ENCODE measurements at places on chromosomes 11 and 22.

DNA sequence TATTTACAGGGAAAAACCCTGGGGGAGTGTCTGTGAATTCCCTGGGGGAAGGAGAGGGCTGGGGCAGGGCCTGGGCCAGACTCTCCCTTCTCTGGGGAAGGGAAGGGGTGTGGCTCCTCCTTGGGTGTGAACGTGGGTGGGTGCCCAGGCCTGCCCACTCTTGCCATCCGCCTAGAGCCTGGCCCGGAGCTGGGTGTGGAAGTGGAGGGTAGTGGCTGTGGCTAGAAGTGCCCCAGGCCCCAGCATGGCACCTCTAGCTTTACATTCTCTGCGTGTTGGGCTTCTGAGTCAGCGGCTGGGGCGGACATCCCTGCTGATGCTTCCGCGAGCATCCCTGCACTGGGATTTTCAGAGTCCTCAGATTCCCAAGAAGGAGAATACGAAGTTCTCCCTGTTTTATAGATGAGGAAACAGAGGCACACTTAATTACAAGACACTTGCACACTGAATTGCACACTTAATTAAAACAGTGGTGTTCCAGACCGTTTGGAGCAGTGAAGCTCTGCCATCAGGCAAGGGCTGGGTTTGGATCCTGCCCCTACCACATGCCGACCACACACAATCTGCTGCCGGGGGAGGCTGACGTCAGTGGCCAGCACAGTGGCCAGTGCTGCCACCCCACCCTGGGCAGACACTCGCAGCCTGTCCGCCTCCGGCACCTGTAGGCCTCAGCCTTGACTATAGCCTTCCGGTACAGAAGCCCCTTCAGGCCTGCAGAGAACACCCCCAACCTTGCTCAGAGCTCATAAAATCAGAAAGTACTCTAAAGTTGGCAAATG, 7.6 kb downstream of the BAD start:
- no peak for DNase-seq

DNA sequence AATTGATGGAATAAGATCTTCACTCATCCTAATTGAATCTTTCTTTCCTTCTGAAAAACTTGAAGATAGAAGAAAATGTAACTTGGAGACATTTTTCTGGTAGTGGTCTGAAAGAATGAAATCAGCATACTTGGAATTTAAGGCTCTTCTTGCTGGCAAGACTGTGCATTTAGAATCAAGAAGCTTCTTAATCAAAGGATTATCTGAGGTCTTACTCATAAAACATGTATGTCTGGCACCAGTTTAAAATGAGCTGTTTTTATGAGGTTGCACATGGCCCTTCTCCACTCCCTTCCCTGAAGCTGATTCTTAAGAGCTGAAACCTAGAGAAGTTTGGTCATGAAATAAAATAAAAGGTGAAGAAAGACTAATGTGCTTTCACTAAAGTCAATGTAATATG, 77.3 kb downstream of the ARHGEF12 start:
- DNase-seq = no peak

- DNase-seq = no peak
These were observed 443.1 kb downstream of the SOX6 start for GRCh38 chr11:15913261-15913660.

- no peak for DNase-seq
These were observed 24.4 kb upstream of the SNX19 start for GRCh38 chr11:130940706-130941105.

DNA sequence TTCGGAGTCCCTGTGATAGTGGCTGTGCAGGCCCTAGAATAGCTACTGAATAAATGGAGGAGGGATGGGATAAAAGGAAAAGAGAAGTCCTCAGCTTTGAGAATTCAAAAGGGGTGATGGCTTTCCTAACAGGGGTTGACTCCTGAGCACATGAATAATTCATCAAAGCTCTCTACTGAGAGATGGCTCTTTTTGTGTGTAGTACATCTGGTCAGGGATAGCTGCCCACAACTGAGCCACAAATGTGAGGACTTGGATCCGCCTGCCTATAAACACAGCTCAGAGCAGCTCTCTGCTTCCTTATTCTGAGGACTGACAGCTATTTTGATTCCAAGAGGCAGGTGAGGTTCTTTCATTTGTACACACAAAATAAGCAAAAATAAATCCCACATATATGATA, 82.3 kb downstream of the USP35 start:
- DNase-seq = no peak

DNA sequence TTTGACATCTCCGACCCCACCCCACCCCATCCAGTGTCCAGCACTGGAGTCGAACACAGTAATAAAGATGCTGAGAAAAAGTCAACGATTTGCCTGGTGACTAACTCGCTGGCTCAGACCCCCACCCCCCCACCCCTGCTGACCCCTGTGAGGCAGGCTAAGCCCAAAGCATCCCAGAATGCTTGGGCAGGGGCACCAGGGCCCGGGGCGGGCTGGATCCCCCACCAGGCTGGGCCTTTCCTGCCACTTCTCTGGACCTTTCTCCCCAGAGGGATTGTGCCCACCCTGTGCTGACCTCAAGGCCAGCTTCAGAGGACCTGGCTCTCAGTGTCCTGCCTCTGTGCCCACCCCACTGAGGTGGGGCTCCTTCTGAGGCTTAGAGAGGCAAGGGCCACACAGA, 1.8 kb downstream of the C11orf86 start:
- DNase-seq = no peak

GRCh38 chr11:79221444-79222130, 219.2 kb downstream of the TENM4 start:
- no peak for DNase-seq

DNA sequence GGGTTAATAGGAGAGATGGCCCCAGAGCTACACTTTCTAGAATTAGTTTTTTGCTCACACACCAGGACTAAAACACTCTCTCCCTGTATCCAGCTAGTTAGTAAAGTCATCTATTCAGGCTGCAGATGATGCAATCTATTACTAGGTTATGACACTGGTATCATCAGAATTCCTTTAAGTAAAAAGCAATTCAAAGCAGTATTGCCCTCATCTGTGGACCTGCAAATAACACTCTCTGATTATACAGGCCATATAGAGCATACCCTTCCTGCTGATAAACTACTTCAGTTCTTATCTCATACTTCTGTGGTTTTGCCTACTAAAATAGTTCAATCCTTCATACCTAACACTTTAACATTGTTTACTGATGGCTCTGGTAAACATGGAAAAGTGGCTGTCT, 13.5 kb upstream of the MTMR2 start:
- no peak for DNase-seq

DNA sequence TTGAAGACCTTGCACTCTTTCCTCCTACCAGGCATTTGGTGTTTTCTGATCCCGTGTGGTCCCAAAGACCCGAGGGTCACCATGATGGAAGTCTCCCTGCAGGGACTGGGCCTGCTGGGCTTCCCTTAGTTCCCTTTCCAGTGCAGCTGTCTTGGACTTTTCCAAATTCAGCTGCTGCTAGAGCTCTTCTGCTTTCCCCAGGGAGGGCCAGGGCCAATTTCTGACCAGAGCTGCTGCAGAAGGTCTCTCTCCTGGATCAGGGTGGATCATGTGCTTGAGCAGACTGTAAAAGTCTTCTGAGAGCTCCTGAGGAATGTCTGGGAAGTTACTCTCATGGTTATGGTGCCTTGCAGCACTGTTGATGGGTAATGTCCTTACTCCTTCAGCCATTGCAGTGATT, 23.2 kb downstream of the LDLRAD3 start:
- DNase-seq = no peak

DNA sequence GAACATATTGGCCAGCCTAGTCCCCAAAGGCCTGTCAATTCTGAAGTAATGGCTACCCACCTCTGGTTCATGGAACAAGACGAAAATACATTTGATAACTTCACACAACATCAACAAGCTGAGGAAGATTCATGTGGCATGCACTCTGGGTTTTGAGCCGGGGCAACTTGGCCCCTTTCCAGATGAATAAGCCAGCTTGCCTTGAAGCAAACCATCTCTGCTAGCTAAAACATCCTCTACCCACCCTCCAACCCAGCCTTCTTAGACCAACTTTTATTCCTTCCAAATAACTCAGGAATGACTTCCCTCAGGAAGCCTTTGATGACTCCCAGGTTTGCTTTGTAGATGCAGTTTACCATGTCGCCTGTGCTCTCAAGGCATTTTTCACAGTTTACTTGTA, 94.4 kb downstream of the SLC1A2 start:
- DNase-seq = no peak

GRCh38 chr11:108901359-108901758, 236.5 kb downstream of the DDX10 start:
- DNase-seq = no peak

DNA sequence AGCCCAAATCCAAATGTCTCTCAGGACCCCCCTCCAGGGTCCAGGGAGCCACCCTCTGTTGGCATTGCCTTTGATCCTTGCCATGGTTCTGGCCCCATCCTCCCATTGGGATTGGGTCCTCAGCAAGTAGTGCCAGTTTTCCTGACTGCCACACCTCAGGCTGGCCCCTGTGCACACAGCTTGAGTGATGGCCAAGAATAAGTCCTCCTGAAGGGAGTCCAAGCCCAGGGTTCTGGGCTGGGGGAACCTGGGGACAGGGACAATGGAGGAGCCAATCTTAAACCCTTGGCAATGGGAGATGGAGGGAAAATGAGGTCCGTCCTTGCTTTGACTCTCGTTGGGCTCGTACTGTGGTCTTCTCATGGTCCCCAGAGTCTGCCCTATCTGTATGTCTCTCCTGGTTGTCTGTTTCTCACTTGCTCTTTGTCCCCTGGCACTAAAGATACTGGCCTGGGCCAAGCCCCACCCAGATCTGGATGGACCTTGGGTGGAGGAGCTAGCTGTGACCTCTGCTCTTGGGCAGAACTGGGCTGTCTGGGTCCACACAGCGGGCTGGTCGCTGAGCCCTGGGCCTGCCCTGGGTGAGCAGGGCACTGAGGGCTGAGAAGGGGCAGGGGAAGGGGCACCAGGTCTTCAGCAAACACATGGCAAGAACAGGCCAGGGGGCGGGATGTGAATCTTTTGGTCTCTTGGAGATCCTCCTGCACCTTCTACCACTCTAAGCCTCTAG, 2.9 kb downstream of the SOX10 start:
- no peak for DNase-seq

DNA sequence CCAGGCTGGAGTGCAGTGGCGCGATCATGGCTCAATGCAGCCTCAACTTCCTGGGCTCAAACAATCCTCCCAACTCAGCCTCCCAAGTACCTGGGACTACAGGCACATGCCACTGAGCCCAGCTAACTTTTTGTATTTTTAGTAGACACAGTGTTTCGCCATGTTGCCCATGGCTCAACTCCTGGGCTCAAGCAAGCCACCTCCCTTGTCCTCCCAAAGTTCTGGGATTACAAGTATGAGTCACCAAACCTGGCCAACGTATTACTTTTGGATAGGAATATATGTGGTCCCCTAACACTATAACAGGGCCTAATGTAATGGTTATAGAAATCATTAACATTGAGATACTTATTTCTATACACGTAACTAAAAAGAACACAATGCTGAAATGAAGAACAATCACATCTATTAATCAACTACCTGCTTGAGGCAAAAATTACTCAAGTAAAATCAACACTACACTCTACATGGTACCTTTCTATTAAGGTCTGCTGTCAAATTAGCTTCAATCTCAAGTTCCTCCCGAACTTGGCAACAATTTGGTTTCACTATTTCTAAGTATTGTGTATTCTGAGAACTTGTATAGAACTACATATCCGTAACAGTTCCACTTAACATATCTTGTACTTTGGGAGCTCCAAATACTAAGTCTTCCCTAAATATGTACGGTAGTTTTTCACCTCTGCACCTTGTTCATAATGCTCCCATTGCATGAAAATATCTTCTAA, 124.9 kb downstream of the FCHSD2 start:
- DNase-seq = no peak
